SK-MEL-5 (cell line): ENCODE measurements at places on chromosomes 2 and 18. TPM values are rescaled to one million over a fixed set of nuclear protein-coding genes. Genes with fewer than 3 reads are reported as not detected.

FBLN7 gene
- total RNA-seq, result not detected in 2 replicates

PDK1 gene
- 31.2 and 42.6 TPM in 2 replicates for total RNA-seq

OBSL1 gene
- total RNA-seq, result 30.7 and 34.7 TPM in 2 replicates

TMEM17 gene
- total RNA-seq, result 8.0 and 9.3 TPM in 2 replicates

TUBA3E gene
- total RNA-seq, result not detected in 2 replicates

PAX8 gene
- total RNA-seq, result 0.75 and 0.90 TPM in 2 replicates

TNFRSF11A gene
- 2.1 and 3.0 TPM in 2 replicates for total RNA-seq

SNTG2 gene
- not detected in 2 replicates for total RNA-seq

ICOS gene
- 1.7 and 2.1 TPM in 2 replicates for total RNA-seq

AP1S3 gene
- total RNA-seq, result 12.7 and 15.5 TPM in 2 replicates

VSNL1 gene
- total RNA-seq, result 0.08 TPM in 1 of 2 replicates, not detected in the other

PID1 gene
- total RNA-seq, result 0.95 and 1.4 TPM in 2 replicates
